ENCODE measurements at places on chromosomes 12 and 14.

DNA sequence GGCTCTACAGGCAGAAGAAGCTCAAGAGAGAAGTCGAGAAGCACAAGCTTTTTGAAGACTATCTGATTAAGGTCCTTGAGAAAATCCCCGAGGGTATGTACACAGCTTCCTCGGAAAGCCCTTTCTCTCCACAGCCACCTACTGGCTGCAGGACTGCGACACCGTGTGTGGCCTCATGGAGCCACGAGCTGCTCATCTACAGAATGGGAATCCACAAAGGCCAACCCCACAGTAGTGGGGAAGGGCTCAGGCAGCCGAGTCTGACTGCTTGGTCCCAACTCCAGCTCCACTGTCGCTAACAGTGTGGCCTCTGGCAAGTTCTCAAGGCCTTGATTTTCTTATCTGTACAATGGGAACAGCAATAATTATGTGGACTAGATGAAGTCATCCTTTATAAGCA, 2.5 kb downstream of the CCDC197 start:
- no peak for DNase-seq

- DNase-seq = no peak
Measured at GRCh38 chr12:4849795-4850345, 59.8 kb upstream of the KCNA1 start.

- DNase-seq = no peak
Measured at GRCh38 chr14:105505101-105505500, 14.1 kb downstream of the TEDC1 start.

DNA sequence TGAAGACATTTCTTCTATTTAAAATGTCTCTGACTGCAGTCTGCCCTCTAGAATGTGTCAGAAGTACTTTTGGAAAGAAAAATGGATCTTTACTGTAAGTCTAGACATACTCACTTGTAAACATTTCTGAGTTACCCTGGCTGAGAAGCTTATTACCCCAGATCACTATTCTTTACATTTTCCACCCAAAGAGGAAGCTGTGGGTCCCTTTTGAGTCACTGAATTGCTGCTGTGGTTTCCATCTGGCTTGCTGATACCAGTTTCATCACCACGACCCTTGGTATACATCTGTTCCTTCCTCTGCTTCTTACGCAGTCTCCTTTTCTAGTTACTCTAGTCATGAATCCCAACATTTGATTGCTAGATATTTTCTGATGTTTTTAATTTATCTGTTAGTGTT, 20.2 kb upstream of the CLEC4D start:
- DNase-seq = peak; percentile 48

DNA sequence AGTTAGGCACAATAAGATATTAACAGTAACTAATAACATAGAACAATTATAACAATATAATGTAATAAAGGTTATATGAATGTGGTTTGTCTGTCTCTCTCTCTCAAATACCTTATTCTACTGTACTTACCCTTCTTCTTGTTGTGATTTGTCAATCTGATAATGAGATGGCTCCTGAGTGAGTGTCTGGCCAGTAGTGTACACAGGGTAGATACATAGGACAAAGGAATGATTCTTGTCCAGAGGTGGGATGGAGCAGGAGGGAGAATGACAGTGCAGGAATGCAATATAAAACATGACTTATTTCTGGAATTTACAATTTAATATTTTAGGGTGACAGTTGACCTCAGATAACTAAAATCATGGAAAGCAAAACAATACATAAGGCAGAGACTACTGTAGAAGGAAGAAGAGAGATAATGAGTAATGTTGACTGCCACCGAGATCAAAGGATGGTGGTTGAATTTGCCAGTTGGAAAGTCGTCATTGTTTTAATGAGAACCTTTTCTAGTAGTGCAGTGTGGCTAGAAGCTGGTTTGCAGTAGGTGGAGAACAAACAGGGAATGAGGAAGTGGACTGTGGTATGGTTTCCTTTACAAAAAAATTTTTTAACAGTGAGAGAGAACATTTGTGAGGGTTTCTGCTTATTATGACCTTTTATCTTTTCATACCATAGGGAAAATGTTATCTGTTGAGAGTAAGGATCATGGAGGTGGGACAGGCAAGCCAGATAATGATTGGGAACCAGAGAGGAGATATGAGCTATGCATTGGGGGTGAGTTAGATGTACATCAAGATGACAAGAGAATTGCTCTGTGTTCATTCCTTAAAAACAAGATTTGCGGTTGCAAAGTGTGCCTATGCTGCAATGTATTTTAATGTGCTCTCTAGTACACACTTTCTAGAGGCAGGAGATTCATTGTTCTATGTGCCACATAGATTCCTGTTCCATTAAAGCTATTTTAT, 458.3 kb downstream of the BTG1 start:
- DNase-seq = no peak

DNA sequence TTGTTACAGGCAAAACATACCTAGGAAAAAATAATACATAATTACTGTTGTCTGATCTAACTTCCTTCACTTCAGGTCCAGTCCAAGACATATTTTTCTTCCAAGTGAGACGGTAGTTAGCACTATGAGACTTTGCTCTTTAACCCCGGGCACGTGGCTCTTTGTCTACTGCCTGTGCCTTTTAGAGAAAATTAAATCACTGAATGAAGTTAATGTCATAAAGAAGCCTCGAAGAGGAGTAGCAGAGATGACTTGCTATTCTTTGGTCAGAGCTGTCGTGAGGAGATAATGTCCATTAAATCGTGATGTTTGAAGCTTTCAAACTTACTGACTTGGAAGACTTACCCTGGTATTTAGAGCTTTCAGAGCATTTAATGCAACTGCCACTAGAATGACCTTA, 8.7 kb downstream of the TESPA1 start:
- no peak for DNase-seq
